ENCODE measurements at places on chromosomes 4 and X. TPM values are rescaled to one million over a fixed set of nuclear protein-coding genes. Genes with fewer than 3 reads are reported as not detected.

IL13RA1 gene
- polyA plus RNA-seq = 30.1 TPM

ARR3 gene
- not detected for polyA plus RNA-seq

HMX1 gene
- polyA plus RNA-seq = not detected

RHOH gene
- polyA plus RNA-seq = 3.2 TPM

NHSL2 gene
- 9.7 TPM for polyA plus RNA-seq

MAGEA4 gene
- not detected for polyA plus RNA-seq

NUDT11 gene
- polyA plus RNA-seq = 5.6 TPM

GYPB gene
- not detected for polyA plus RNA-seq

UGT2B15 gene
- polyA plus RNA-seq = 0.08 TPM

ADAMTS3 gene
- 1.5 TPM for polyA plus RNA-seq

RAP2C gene
- 21.9 TPM for polyA plus RNA-seq

Data from urinary bladder (tissue), 4 donors.